CMK (cell line): ENCODE measurements at places on chromosomes 16 and 17.

GRCh38 chr17:8391711-8392110, 5.9 kb downstream of the RNF222 start:
- no peak for DNase-seq

- DNase-seq, result no peak
Observed at GRCh38 chr17:41917679-41918313, 955 bp downstream of the ACLY start.

GRCh38 chr16:30556125-30556473, 2.1 kb downstream of the ZNF764 start:
- no peak for DNase-seq

- DNase-seq, result no peak
Observed at GRCh38 chr17:78112518-78113471, 15.8 kb downstream of the TMC6 start.

DNA sequence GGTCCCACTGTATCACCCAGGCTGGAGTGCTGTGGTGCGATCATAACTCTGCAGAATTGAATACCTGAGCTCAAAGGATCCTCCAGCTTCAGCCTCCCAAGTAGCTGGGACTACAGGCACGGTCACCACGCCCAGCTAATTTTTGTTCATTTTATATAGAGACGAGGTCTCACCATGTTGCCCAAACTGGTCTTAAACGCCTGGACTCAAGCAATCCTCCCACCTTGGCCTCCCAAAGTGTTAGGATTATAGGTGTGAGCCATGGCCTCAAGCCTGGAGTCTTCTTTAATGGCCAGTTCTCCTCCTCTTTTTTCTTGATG, 484 bp downstream of the CD300LB start:
- DNase-seq, result no peak

GRCh38 chr16:72126429-72126765, 32.8 kb downstream of the DHX38 start:
- DNase-seq, result no peak

GRCh38 chr17:61139219-61139618, 260.4 kb upstream of the TBX2 start:
- no peak for DNase-seq

- no peak for DNase-seq
Observed at GRCh38 chr16:16096121-16096857, 127.0 kb downstream of the ABCC6 start.

- DNase-seq, result no peak
Observed at GRCh38 chr16:51450909-51451308, 299.8 kb upstream of the SALL1 start.
